ENCODE measurements at places on chromosomes 12 and 14.
A peak's percentile ranks its signal among the peaks of the same experiment; 100 is the strongest.

DNA sequence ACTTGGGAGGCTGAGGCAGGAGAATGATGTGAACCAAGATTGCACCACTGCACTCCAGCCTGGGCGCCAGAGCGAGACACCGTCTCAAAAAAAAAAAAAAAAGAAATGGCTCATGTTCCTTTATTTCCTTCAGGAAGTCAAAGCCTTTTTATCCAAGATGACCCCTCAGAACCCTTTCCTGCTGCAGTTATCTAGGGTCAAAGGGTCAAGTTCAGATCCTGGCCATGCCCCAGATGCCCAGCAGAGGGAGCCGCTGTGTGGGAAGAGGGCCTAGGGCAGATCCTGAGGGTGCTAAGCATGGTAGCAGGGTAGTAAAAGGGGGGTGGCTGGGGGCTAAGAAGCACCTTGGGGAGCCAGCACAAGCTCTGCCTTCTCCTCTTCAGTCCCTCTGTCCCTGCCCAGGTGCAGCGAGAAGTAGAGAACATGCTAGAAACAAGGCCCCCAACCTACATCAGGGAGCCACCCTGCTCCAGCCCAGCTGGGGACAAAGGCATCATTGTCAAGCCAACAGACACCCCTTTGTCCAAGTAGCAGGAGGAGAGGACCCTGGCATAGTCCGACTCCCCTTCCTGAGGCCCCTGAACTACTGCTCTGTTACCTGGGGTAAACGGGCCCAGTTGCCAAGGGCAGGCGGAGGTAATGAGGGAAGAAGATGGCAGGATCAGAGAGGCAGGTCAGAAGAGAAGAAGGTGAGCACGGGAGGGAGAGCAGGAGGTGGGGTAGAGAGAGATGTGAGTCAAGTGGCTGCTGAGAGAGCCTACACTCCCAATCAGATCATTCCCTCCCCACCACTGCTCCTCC is 6.5 kb downstream of the NFE2 start:
- peak; percentile 67 for DNase-seq

DNA sequence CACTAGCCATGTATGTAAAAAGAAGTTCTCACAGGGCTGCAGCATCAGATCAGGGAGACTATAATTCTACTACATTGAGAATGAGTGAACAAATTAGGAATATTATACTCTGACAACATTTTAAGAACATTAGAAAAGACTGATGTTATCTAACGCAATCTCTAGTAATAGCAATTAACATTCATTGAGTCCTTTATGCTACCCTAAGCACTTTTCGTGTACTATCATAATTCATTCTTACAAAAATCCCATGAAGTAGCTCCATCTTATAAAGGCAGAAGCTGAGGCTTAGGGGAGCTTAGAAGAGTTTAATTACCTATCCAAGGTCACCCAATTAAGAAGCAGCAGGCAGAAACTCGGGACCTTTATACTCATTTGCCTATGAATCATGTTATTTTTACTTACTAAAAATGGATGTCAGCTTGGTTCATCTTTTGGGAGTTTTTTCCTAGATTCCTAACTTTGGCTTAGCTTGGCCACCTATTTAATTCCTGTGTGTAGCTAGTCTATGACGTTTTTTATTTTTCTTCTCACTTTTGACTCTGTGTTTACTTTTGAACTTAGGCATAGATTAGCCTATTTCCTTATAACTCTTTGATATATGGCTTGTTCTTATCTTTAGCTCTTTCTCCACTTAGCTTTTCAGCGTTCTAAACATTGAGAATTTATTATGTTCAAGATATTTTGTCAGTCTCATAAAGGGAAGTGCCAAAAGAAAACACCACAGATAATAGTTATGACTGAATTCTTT is 333.5 kb upstream of the DCN start:
- DNase-seq, result no peak

DNA sequence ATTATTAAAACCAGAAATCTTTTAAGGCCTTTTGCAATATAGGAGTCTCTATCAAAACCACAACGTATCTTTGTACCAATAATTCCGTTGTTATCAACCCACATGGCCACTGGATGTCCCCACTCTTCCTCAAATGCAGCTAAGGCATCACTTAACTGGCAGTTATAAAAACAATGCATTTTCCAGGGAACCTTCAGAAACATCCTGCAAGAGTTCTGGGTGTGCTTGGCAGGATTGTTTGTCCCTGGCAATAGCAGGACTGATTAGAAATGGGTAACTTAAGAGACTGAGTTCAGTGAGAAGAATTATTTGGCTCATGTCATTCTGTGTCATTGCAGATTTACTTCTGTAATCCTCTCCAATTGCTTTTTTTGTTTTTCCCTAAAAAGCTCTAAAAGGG is 112.0 kb downstream of the SLC15A5 start:
- DNase-seq, result peak; percentile 70

- DNase-seq, result no peak
Observed at GRCh38 chr14:69842686-69843420, 36.4 kb upstream of the SMOC1 start.

DNA sequence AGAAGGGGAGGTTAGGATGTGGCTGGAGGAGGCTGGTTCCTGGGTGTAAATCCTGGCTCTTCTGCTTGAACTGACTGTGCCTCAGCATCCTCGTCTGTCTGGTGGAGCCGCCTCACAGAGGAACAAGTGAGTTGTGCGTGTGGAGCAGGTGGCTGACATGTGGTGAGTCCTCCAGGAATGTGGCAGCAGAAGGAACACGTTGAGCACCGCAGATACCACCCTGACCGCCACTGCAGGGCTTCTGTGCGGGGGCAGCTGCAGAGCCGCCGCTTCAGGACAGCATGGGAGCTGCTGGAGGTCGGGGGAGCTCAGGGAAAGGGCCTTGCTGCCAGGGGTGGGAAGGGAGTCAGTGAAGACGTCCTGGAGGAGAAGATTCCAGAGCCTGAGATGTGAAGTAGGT is 48.9 kb downstream of the TRAF3 start:
- no peak for DNase-seq

Data from midbrain (tissue), 1 donor.